Retina (tissue), 1 donor: ENCODE measurements at places on chromosomes 7 and 10.

DNA sequence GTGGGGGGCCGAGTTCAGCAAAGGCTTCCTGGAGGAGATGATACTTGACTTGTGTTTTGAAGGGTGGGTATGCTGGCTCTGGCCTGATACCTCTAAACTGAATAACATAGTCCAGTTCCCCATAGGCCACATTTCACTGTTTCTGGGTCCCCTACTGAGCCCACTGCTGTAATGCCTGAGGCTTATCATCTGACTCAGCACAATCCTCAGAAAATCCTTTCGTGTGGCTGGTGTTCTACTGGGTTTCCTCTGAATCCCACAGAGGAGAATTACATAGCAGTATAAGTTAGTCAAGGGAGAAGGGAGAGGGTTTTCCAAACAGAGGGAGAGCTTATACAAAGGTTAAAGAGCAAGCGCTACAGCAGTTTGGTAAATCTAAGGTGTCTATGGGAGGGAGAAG, 2.8 kb upstream of the R3HCC1L start:
- DNase-seq = no peak

- no peak for DNase-seq
Observed at GRCh38 chr7:122790132-122790531, 87.4 kb upstream of the RNF148 start.

DNA sequence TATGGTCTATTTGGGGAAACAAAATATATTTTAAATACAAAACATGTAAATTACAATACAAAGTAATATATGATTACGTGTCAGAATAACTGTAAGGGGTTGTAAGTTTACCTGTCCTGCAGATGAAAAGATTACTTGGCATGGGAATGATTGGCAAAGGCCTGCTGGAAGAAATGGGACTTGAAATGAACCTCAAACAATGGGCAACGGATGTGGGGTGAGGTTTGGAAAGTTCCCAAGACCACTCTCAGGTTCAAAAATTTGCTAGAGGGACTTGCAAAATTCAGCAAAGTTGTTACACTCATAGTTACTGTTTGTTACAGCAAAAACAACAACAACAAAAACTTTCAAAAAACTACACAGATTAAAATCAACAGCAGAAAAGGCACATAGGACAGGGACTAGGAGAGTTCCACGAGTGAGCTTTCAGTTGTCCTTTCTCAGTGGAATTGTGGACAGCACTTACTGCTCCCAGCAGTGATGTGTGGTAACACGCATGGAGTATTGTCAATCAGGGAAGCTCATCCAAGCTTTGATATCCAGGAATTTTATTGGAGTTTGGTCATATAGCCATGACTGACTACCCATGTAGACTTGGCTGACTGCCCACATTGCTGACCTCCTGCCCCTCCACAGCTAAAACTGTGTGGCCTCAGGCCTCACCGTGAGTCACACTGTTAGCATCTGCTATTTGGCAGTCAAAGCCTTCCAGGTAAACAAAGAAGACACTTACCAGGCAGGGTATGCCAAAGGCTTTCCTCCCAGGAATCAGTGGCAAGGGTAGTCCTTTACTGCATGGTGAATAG, 43.8 kb downstream of the EXOC6 start:
- DNase-seq = peak; percentile 15

- DNase-seq = no peak
Observed at GRCh38 chr10:46309511-46310142, 22.8 kb downstream of the ANTXRL start.

- DNase-seq = no peak
Observed at GRCh38 chr7:149321978-149322541, 60.1 kb downstream of the ZNF783 start.

GRCh38 chr10:99435986-99436638, 5.7 kb upstream of the GOT1 start:
- peak; percentile 32 for DNase-seq

DNA sequence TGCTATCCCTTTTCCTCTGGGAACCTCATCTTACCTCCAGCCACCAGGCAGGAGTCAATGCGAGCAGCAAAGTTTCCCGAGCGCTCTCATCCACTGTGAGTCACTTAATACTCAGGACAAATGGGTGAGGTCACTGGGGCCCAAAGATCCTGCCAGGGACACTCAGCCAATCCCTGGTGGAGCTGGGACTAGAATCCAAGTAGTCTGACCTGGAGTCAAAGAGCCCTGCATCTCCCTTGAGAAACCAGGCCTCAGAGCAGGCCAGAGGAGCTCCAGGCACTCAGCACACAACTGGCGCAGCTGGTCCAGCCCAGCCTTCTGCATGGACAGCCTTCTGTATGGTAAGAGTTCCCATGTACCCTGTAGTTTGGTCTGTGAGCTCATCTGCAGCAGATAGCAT, 142.3 kb downstream of the MAPK8 start:
- DNase-seq = no peak

DNA sequence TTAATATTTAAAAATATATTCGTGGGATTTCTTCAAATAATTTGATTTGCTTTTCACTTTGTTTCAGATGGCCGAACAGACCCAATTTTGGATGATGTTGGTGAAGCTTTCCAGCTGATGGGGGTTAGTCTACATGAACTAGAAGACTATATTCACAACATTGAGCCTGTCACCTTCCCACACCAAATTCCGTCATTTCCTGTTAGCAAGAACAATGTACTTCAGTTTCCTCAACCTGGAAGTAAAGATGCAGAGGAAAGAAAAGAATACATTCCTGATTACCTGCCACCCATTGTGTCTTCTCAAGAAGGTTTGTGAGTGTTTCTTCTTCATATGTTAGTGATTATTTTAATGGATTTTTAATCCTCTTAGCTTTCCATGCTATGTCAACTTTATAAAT, 5.9 kb downstream of the TAF3 start:
- DNase-seq = no peak

- no peak for DNase-seq
Observed at GRCh38 chr7:111010798-111011197, 80.1 kb upstream of the LRRN3 start.

DNA sequence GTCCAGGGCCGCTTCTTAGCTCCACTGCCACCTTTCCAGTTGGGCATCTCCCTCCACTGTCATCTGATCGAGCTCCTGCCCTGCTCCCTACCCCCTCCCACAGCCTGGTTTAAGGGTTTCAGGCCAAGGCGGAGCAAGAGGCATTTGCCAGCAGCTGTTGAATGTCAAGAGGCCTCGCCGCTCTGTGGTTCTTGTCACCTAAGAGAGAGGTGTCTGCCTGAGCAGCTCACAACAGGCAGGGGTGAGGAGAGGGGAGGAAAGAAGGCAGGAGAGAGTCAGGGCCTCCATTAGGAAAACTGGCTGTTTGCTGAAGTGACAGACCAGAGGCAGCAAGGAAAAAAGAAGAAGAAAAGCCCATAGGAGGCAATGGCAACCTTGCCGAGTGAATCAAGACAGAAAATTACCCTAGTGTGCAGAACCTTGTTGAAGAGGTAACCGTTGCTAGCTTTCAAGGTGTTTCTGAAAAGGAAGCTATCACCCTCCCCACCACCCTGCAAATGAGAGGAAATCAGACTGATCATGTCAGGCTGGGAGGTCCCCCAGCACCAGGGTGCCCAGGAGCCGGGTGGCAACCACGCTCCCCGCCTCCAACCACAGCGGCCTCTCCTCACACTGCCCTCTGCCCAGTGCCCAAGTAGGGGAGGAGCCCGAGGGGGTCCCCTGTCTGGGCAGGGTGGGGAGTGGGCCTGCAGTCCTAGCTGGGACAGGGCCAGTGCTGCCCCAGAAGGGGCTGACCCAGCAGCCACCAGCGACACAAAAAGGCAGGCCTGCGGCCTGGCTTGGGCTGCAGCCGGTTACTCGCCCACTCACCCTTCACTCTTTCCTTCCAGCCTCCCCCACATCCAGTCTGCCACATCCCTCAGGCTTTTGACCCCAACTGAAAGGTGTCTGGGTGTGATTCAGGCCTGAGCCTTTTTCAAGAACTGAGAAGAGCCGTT, 7.1 kb downstream of the GATA3 start:
- peak; percentile 41 for DNase-seq

- no peak for DNase-seq
Observed at GRCh38 chr7:98265841-98266271, 13.8 kb upstream of the TECPR1 start.

DNA sequence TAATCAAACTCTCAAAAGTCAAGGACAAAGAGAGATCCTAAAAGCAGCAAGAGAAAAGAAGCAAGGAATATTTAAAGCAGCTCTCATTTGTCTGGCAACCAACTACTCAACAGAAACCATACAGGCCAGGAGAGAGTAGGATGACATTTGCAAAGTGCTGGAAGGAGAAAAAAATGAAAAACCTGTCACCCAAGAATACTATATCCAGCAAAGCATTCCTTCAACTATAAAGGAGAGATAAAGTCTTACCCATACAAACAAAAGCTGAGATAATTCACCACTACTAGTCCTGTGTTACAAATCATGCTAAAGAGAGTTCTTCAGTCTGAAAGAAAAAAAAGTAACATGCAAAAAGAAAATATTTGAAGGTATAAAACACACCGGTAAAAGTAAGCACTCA, 357.7 kb downstream of the PTPRN2 start:
- DNase-seq = no peak

GRCh38 chr7:27945058-27945795, 205.3 kb downstream of the TAX1BP1 start:
- DNase-seq = no peak

- DNase-seq = peak; percentile 81
Observed at GRCh38 chr10:114042895-114043531, 653 bp upstream of the ADRB1 start.

DNA sequence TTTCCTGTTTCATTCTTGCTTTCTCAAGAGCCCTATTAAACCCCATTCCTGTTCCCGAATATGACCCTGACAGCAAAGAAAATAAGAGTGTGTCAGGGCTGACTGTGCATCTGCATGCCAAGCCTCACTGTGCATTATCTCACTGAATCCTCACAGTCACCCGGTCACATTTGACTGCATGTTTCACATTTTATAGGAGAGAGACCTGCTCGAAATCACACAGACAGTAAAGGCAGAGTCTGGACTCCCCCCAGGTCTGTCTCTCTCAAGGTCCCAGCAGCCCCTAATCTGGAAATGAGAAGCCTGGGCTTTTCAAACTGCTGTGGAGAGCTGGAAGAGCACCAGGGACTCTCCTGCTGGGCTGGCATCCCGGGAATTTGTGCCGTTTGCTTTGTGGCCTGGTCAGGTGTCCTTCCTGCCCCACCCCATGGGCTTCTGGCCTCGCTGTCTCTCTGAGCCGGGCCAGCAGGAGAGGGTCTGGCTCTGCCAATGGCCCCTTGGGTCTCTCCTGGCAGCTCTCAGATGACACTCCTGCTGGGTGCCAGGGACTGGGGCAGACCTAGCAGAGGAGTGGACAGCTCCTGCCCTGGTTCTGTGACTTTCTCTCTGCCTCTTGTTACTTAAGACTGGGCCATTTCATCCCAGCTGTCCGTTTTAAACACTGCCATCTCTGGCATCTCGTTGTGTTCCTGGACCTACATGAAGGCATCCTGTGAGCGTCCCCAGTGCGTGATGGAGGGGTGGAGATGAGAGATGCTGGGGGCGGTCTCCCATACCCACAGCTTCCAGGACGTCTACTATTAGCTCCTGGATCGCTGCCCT, 173.6 kb downstream of the ARHGAP12 start:
- peak; percentile 32 for DNase-seq

GRCh38 chr10:111319866-111320265, 243.0 kb downstream of the ADRA2A start:
- no peak for DNase-seq

DNA sequence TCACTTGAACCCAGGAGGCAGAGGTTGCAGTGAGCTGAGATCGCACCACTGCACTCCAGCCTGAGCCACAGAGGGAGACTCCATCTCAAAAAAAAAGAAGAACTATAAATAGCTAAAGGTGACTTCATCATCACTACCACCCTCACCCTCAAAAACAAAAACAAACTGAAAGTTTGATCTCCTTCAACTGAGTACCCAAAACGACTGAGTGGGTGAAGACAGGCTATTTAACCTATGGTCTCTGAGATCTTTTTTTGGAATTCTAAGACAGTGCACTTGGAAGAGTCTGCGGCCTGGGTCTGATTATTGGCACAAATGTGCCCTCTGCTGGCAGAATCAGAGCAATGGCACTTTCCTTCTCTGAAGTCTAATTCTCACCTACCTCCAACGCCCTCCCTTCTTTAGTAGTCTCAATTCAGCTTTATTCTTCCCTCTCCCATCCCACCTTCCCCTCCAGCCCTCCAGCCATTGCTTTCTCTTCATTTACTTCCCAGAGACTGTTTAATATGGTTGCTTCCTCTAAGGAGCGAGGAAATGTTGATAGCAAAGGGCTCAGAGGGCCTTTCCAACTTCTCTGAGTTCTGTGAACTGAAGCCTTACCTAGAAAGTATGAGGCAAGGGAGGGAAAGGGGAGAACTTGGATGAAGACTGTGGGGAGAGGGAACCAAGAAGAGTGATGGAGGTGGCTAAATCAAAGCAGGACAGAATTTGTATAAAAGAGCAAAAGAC, 2.9 kb upstream of the MYOZ1 start:
- DNase-seq = peak; percentile 79

- no peak for DNase-seq
Observed at GRCh38 chr7:42471573-42472174, 234.7 kb upstream of the GLI3 start.

DNA sequence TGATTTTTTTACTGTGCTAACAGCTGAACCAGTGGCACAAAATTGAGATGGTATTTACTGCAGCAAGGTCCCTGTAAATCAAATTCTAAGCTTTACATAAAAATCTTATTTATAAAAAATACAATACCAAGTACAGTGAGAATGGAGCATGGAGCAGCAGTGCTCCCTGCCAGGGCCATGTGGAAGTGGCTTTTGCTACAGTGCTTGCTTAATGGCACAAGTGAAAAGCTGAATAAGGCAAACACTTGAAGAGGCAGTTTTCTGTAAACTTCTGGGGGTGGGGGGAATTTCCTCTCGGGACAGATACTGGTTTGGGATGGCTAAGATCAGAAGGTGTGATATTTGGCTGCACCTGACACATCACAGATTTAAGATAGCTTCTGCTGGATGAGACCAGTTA, 27.5 kb downstream of the AP3M1 start:
- no peak for DNase-seq

- DNase-seq = no peak
Observed at GRCh38 chr10:129445436-129446182, 21.4 kb upstream of the MGMT start.

DNA sequence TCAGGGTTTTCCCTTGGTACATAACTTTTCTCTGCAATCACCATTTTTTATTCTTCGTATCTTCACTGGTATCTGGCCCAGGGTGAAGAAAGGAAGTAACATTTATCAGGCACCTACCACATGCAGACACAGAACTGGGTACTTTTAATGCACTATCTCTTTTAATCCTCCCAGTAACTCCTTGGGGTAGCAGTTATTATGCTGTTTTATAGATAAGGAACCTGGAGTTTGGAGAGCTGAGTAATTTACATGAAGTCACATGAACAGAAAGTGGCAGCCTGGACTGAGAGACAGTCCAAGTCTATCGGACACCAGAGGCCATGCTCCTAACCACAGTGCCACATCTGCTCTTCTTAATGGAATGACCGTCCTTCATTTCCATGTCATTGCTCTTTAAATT, 117.1 kb upstream of the PODXL start:
- DNase-seq = no peak

- no peak for DNase-seq
Observed at GRCh38 chr10:71064413-71065118, 147.8 kb upstream of the UNC5B start.

- DNase-seq = peak; percentile 89
Observed at GRCh38 chr10:97149079-97149531, 36.7 kb downstream of the SLIT1 start.
